Activated naive CD8-positive, alpha-beta T cell treated with anti-CD3 and anti-CD28 coated beads, Interleukin-2, amount 50 U/mL, for 24 hours (primary cell): ENCODE measurements at places on chromosomes 2 and 18.

GRCh38 chr18:63953811-63954210 lies 4.7 kb downstream of the HMSD start:
- peaks cover 26% of the 10 kb centered on the region for H3K27me3 ChIP-seq
- no peak overlapping the region for H3K27ac ChIP-seq
- DNase-seq, result no peak
- no peak overlapping the region for H3K4me3 ChIP-seq
- peaks cover 10% of the 10 kb centered on the region for H3K36me3 ChIP-seq
- H3K4me1 ChIP-seq, result peaks cover 35% of the 10 kb centered on the region

- H3K4me3 ChIP-seq, result no peak overlapping the region
- no peaks in the 10 kb centered on the region for H3K4me1 ChIP-seq
- no peak for DNase-seq
Measured at GRCh38 chr2:196836440-196836839, 27.3 kb upstream of the C2orf66 start.

- no peak overlapping the region for H3K27ac ChIP-seq
- H3K4me3 ChIP-seq, result no peak overlapping the region
- H3K27me3 ChIP-seq, result no peaks in the 10 kb centered on the region
- no peaks in the 10 kb centered on the region for H3K4me1 ChIP-seq
- no peak for DNase-seq
Measured at GRCh38 chr2:107669335-107669734, 157.4 kb upstream of the RGPD4 start.

DNA sequence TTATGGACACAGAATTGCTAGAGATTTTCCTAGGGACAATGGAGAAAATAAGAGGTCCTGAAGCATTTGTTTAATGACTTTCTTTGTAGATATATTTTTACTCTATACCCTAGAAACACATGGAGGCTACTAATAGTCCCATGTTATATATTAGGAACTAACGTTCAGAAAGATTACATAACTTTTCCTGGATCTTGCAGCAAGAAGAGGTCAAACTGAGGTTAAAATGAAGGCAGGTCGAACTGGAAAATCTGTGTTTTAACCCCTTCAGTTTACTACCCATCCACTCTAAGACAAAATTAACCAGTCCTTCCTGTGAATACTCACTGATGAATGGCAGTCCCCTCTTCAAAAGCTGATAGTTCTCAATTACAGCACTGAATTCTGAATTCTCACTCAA lies 1415.8 kb upstream of the CELF4 start:
- no peaks in the 10 kb centered on the region for H3K4me1 ChIP-seq
- no peak for DNase-seq
- no peaks in the 10 kb centered on the region for H3K36me3 ChIP-seq
- H3K4me3 ChIP-seq, result no peak overlapping the region
- H3K27me3 ChIP-seq, result peaks cover 2% of the 10 kb centered on the region

DNA sequence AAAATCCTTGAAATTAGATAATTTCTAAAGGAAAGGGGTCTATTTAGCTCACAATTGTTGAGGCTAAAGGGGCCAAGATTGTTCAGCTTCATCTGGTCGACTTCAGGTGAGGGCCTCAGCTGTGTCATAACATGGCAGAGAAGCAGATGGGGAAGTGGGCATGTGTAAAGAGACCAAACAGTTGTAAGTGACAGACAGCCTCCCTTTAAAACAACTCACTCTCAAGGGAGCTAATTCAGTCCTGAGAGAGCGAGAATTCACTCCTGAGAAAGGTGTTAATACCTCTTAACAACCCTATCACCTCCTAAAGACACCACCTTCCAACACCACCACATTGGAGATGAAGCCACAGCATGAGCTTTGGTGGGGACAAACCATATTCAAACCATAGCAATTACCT lies 62.4 kb downstream of the KCMF1 start:
- H3K4me1 ChIP-seq, result peaks cover 5% of the 10 kb centered on the region
- H3K4me3 ChIP-seq, result no peak overlapping the region
- H3K27ac ChIP-seq, result no peak overlapping the region
- no peaks in the 10 kb centered on the region for H3K27me3 ChIP-seq

- H3K27me3 ChIP-seq, result peaks cover 17% of the 10 kb centered on the region
- H3K27ac ChIP-seq, result no peak overlapping the region
- H3K36me3 ChIP-seq, result no peaks in the 10 kb centered on the region
- DNase-seq, result no peak
Measured at GRCh38 chr2:176680916-176681516, 411.8 kb downstream of the MTX2 start.
